ENCODE measurements at places on chromosomes 5 and 9. TPM values are rescaled to one million over a fixed set of nuclear protein-coding genes. Genes with fewer than 3 reads are reported as not detected.

Gene PAM
- 212 TPM for total RNA-seq

- DNase-seq = no peak
Observed at GRCh38 chr9:89252651-89253267, 58.2 kb upstream of the CKS2 start.

Gene CCL27
- not detected for total RNA-seq

Gene DIPK1B
- 6.6 TPM for total RNA-seq

Gene ORM2
- total RNA-seq = not detected

- no peak for DNase-seq
Observed at GRCh38 chr5:157485340-157485739, 25.3 kb downstream of the NIPAL4 start.

Gene LHX2
- not detected for total RNA-seq

GRCh38 chr9:134132208-134132870, 3.5 kb upstream of the WDR5 start:
- DNase-seq = no peak

Gene POU5F2
- 1.3 TPM for total RNA-seq

DNA sequence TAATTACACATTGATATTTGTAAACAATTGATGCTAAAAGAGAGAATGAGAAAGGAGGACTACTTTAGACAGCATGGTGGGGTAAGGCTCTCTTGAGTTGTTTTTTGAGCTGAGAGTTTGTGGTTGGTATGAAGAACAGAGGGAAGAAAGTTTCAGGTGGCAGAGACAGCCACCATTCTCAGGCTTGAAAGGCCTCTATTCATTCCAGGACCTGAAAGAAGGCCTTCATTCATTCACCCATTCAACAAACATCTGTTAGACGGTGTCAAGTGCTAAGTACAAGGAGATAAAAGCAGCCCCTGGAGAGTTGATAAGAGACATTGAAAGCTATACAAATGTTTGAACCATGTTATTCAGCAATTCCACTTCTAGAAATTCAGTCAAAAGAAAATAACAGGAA, 21.7 kb upstream of the ADAM19 start:
- no peak for DNase-seq

DNA sequence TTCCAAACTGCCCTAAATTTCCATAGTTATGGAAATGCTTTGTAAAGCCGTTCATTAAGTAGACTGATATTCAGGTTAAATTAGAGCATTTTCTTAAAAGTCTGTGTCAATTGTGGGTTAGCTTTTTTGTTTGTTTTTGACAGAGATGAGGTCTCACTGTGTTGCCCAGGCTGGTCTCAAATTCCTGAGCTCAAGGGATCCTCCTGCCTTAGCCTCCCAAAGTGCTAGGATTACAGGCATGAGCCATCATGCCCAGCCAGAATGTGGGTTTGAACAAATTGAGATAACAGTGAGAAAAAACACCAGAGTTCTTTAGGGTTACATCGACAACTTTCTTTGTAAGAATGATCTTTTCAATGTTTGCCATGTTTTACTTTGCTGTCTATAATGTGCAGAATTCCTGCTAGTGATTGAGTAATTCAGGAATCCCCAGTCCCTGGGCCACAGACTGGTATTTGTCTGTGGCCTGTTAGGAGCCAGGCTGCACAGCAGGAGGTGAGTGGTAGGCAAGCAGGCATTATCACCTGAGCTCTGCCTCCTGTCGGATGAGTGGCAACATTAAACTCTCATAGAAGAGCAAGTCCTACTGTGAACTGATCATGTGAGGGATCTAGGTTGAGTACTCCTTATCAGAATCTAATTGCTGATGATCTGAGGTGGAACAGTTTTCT, 80.5 kb downstream of the RAI14 start:
- DNase-seq = no peak

DNA sequence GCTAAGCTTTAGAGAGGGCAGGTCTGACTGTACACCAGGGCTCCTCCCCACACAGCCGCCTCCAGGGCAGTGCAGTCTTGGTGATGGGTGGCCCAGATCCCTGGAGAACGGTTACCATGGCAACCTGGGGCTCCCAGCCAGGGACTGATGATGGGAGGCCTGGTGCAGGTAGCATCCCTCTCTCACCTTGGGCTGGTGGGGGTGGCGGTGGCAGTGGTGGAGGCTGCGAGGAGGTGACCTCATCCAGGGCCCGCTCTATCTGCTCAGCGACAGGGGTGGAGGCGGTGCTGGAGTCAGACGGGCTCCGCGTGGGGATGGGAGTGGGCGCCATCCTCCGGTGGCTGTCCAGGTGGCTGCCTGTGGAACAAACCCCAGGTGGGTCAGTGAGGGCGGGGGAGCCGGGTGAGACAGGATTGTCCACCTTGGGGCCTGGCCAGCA, 12.3 kb downstream of the PRR7 start:
- DNase-seq = no peak

Gene FGFR4
- total RNA-seq = 2.1 TPM

GRCh38 chr9:72474676-72475075, 46.7 kb upstream of the TMC1 start:
- no peak for DNase-seq

GRCh38 chr5:143168921-143169810, 234.3 kb downstream of the NR3C1 start:
- DNase-seq = no peak

- DNase-seq = no peak
Observed at GRCh38 chr5:117435203-117435602, 860.6 kb upstream of the SEMA6A start.

DNA sequence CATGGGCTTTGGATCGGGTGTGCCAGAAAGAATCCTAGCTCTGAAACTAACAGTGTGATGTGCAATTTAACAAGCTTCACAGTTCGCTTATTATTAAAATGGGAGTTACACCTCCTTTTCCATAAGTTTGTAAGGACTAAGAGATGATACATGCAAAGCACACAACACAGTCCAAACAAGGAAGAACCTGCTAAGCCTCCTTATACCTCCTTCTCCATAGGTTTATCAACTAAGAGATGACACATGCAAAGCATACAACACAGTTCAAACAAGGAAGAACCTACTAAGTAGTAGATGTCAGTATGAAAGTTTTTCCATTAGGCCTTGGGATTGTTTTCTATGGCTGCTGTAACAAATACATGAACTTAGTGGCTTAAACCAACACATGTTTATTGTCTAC, 215.9 kb downstream of the DCP2 start:
- DNase-seq = no peak

Gene LVRN
- total RNA-seq = 4.7 TPM

- DNase-seq = no peak
Observed at GRCh38 chr9:134100040-134100439, 32.2 kb upstream of the BRD3 start.

DNA sequence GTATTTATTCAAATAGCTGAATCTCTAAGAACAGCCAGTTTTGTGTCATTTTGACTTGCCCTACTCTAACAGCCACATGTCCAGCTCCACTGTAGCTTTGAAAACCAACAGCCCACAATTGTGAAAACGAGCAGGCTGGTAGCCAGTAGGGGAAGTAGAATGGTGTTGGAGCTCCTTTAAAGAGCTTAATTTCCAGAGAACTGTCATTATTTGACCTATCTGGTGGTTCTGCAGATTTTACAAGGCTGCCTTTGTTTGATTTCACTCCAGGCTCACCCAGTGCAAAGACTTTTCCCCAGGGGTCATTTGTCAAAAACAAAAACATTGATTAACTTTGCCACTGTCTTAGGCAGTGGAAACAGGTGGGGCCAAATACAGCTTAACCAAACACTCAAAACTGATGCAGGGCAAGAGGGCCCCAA, 3.2 kb upstream of the PJA2 start:
- no peak for DNase-seq

Gene TAF11L10
- not detected for total RNA-seq

- DNase-seq = no peak
Observed at GRCh38 chr5:72126796-72127195, 19.5 kb downstream of the MAP1B start.

DNA sequence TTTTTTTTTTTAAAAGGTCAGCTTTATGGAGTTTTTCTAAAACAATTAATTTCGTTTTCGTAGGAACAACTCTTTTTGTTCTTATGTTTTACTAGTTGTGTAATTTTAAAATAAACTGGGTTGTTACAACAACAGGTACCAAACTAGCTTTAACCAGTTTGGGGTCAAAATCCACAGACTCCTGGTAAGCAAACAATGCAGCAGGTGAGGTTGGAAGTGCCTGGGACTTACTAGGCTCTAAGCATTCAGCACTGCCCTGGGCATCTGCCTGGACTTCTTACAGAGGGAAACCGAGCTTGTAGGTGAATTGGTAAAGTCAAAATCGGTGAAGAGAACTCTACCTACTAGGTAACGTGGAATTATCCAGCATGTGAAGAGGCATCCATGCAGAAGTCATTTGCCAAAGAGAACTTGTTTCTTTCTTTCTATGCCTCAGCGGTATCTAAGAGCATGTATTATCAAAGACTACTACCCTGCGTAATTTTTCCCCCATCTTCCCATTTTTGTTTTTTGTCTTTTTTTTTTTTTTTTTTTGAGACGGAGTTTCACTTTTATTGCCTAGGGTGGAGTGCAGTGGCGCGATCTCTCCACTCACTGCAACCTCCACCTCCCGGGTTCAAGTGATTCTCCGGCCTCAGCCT, 145.4 kb downstream of the KCTD16 start:
- DNase-seq = no peak

Gene ENTPD2
- total RNA-seq = 0.42 TPM

Gene EPB41L4B
- total RNA-seq = 1.5 TPM

Gene ELOVL7
- total RNA-seq = 1.2 TPM

DNA sequence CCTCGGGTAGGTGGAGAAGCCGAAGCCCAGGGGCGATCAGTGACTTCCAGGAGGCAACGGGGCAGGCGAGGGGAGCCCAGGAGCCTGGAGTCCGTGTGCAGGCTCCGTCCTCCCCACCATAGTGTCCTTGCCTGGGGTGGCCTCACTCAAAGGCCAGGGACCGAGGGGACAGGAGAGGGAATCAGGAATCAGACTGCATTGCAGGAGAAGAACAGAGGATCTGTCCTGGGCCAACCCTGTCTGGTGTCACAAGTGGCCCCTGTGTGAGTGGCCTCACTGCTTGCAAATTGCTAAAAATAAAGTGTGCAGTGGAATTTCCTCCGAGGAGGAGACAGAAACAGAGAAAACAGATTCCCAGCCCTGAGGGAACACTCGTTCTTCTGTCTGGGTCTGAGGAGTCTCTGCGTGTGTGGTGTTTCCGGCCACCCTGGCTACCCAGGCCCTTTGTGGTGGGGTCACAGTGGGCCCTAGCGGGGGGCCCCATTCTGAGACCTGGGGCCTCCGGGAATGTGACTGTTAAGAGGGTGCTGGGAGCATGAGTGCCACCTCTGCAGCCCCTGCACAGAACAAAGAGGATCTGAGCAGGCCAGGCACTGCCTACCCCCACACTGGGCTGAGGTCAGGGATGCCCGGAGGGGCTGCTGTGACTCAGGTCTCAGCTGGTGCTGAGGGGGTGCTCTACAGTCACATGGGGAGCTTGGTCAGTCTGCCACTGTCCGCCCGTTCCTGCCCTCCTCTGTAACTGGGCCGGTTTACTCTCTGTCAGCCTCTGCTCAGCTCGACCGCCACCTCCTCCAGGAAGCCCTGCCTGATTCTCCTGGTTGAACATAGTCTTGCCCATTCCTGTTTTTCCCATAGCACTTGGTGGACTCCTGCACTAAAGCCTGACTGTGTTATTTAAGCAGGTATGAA, 7.4 kb downstream of the TRAF1 start:
- no peak for DNase-seq

- DNase-seq = no peak
Observed at GRCh38 chr9:120650352-120650751, 63.9 kb downstream of the MEGF9 start.

Gene CDC25C
- total RNA-seq = not detected

GRCh38 chr5:1686016-1686802, 113.4 kb downstream of the MRPL36 start:
- peak; percentile 86 for DNase-seq

DNA sequence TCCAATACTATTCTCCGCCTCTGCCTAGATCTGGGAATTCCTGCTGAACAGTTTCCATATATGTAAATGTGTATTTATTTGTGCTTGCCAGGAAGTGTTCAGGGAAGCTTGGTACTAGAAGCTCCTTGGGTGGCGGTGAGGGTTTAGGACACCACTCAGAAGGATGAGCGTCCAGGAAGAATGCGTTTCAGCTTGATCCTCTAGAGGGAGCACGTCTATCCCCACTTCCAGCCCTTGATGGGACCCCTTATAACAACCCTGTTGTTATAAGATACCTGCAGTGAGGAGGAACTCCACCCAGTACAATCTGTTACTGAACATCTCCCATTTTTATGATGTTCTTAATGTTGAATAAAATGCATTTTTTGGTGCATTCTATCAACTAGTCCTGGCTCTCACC, 88.9 kb downstream of the CYFIP2 start:
- DNase-seq = no peak

Gene NTNG2
- 6.6 TPM for total RNA-seq

DNA sequence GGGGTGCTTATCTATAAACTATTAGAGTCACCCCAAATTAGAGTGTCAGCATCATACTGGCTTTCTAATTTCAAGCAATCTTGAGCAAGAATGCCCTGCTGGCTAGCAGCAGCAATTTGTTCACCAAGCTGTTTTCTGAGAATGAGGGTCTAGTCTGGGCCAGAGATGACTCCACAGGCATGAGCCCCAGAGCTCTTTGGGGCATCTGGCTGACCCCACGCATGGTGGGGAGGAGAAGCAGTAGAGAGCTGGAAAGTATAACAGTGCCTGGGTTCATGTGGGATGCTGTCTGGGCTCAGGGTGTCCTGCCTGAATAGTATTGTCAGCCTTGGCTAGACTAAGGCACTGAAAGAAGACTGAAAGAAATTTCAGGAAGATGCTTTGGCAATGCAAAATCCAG, 64.9 kb downstream of the C6 start:
- no peak for DNase-seq

DNA sequence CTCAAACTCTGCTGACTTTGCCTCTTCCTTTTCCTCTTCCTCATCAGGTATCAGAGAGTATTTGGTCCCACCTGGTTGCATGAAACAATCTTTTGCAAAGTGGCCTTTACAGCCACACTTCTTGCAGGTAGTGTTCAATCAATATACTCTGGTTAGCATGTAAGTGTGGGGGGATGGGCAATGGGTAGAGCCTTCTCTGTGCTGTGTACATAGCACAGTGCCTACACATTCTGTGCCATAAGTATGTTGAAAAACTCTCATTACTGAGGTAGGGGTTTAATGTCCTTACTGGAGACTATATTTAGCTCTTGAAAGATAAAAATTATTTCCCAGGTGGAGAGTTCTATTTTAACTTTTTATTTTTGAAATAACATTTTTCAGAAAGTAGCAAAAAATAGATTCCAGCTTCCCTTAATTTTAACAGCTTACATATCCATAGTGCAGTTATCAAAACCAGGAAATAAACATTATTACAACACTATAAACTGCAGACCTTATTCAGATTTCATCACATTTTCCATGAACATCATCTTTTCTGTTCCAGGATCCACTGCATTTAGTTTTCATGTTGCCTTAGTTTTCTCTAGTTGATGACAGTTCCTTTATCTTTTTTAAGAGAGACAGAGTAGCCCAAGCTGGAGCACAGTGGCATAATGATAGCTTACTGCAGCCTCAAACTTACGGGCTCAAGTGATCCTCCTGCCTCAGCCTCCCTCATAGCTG, 15.1 kb downstream of the TTC1 start:
- DNase-seq = no peak

Gene PCDHGC4
- 3.3 TPM for total RNA-seq

Gene PLAC8L1
- total RNA-seq = not detected
